RWPE2 (cell line): ENCODE measurements at places on chromosomes 2 and 18.

- DNase-seq, result no peak
These were observed 72.1 kb upstream of the FHL2 start for GRCh38 chr2:105470979-105471378.

GRCh38 chr2:47009253-47009767 is 93.7 kb upstream of the MCFD2 start:
- DNase-seq, result no peak

DNA sequence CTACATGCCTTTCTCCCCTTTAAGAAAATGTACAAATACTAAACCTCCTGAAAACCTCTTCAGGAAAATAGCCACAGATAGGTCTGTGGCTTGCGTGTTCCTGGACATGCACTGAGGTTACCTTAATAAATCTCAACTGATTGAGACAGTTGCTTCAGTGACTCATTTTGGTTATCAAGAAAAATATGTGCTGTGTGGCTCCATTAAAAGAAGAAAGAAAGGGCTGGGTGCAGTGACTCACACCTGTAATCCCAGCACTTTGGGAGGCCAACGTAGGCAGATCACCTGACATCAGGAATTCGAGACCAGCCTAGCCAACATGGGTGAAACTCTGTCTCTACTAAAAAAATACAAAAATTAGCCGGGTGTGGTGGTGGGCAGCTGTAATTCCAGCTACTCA is 27.1 kb downstream of the CREG2 start:
- DNase-seq, result no peak

- no peak for DNase-seq
These were observed 86.1 kb downstream of the L3MBTL4 start for GRCh38 chr18:6328621-6329010.

DNA sequence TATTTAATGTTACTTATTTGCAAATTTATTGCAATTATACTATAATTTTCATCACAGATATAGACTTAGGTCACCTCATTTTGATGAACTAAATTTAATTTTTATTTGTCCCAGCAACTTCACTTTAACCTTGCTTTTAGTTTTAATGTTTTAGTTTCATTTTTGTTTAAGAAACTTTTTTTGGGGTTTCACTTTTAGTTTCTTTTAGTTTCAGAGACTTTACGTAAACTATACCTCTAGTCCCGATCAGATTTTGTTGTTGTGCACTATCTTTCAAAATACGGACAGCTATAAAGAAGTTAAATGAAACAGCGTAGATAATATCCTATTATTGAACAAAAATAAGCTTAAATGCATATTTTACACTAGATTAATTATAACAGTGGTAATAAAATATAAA is 460.5 kb downstream of the ERBB4 start:
- DNase-seq, result no peak

GRCh38 chr2:37459095-37459981 is 114.9 kb downstream of the QPCT start:
- no peak for DNase-seq

GRCh38 chr2:9390151-9390850 is 33.0 kb downstream of the ITGB1BP1 start:
- DNase-seq, result no peak

GRCh38 chr2:28452534-28453081 is 43.3 kb upstream of the PLB1 start:
- DNase-seq, result no peak
